ENCODE measurements at places on chromosomes 13 and 19. TPM values are rescaled to one million over a fixed set of nuclear protein-coding genes. Genes with fewer than 3 reads are reported as not detected.

PRKCG gene
- not detected for total RNA-seq

NCAN gene
- total RNA-seq, result not detected

ACP7 gene
- total RNA-seq, result 1.8 TPM

OSCAR gene
- 1.7 TPM for total RNA-seq

PDE4A gene
- 9.4 TPM for total RNA-seq

SLC10A2 gene
- total RNA-seq, result not detected

TEKTIP1 gene
- 6.4 TPM for total RNA-seq

FCER2 gene
- not detected for total RNA-seq

ZNF180 gene
- 10.9 TPM for total RNA-seq

CYP2S1 gene
- total RNA-seq, result 13.2 TPM

AMER2 gene
- total RNA-seq, result not detected

MCEMP1 gene
- total RNA-seq, result not detected

LDLR gene
- total RNA-seq, result 78.2 TPM

VAV1 gene
- 12.1 TPM for total RNA-seq

CGB3 gene
- total RNA-seq, result not detected

GPI gene
- total RNA-seq, result 229 TPM

ZNF653 gene
- 10.9 TPM for total RNA-seq
